ENCODE measurements at places on chromosomes 2 and 18.

- no peak for DNase-seq
Measured at GRCh38 chr18:5601188-5601624, 57.4 kb upstream of the EPB41L3 start.

GRCh38 chr2:162435676-162436075 lies 91.7 kb downstream of the GCA start:
- no peak for DNase-seq

DNA sequence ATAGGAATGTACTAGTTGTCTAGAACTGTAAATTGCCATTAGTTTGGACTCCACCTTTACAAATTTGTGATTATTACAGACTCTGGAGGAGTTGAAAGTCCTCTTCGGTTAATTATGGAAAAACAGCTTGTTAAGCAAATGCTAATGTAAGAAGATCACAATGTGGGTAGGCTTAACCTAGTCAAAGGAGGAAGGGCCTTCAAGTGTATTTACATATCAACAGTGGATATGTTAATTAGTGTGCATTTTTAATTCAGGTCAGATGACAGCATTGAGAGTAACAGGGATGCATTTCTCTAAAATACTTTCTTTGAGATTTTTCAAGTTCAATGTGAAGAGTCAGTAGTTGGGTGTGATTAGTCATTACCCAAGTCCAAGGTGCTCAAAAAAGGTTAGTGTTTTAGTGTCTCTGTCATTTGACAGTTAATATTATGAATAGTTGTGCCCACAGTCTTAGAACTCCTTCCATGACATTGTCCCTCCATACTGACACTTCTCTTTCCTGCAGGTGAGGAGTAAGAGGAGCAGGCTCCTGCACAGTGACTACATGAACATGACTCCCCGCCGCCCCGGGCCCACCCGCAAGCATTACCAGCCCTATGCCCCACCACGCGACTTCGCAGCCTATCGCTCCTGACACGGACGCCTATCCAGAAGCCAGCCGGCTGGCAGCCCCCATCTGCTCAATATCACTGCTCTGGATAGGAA lies 28.0 kb downstream of the CD28 start:
- DNase-seq: no peak

DNA sequence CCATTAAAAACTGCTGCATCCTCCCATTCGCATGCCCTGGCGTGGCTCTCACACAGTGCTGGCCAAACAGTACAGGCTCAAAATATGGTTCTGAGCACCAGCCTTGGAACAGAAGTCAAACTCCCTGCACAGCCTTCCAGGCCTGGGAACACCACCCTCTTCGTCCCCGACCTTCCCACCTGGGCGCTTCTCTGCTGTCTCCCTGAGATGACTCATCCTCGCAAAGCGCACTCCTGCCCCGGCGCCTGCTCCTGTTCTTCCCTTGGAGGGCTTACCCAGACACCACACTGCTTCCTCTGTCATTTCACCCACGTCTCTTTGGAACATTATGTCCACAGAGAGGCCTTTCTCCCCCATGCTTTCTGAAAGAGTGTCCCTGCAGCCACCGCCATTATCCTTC lies 172.7 kb downstream of the L3MBTL4 start:
- DNase-seq: no peak

GRCh38 chr18:5770176-5770575 lies 125.1 kb downstream of the TMEM200C start:
- no peak for DNase-seq

- no peak for DNase-seq
Measured at GRCh38 chr2:212195626-212196025, 343.0 kb downstream of the ERBB4 start.

DNA sequence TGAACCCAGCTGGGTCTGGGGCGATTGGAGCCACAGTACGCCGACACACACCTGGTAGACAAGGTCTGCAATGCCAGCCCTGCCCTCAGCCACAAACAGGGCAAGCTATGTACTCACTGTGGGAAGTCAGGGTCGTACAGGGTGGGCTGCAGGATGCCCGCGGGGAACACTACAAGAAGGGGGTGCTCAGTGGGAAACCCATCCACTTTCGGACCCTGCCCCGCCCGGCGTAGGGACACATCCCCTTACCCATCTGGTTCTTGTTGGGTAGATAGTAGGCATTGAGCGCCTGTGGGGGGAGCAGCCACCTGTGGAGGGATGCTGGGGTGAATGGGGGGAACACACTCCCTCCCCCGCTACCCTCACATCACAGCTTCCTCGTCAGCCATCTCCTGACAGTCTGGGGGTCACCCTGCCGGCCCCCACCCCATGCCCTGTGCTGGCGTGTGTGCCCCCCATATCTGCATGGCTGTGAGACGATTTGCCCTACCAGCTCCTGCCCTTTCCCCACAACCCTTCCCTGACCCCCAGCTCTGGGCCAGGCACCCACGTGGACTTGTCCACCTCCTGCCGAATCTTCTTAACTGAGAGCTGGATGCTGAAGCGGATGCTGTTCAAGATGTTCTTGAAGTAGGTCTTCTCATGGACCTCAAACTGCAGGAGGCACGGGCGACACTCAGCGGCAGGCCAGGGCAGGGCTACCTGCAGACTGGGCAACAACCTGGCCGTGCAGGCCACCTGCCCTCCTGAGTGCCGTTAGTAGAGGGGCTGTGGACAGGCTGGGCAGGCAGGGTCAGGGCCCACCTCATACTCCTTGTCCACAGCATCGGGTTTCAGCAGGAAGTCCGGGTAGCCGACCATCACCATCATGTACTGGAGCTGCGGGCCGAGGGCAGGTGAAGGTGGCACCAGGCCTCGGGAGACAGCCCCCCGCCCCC lies 5.1 kb downstream of the ECEL1 start:
- no peak for DNase-seq

GRCh38 chr2:37526323-37526722 lies 145.1 kb downstream of the CDC42EP3 start:
- DNase-seq: no peak

DNA sequence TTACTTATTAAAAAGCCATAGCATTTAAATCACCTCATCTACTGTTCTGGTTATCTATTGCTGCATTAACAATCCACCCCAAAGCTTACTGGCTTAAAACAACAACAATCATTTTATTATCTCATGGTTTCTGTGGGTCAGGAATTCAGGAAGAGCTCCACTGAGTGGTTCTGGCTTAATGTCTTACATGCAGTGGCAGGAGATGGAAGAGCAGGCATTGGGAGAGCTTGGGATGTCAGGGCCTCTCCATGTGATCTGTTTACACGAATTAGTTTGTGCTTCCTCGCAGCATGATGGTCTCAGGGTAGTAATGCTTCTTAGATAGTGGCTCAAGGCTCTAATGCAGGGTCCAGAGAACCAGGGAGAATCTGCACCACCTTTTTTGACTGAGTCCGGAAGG lies 14.4 kb upstream of the REL start:
- DNase-seq: no peak

DNA sequence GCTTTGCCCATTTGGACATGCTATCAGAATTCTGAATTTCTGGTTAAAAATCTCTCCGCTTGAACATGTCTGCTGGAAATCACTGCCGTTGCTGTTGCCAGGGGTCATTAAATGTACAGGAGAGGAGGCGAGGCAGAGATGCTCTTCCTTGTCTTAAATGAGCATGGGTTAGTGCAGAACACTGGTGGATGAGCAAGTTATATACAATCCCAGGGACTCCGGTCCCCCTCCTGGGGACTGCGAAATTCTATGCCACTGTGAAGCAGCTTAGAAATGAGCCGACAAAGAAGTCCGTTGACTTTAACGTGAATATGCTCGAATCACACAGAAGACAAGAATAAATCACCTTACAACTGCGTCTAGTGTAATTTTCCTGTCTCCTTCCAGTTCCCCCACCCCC lies 95.1 kb upstream of the KLHL14 start:
- DNase-seq: no peak

- DNase-seq: peak; percentile 47
Measured at GRCh38 chr2:161238560-161239325, 69.5 kb upstream of the PSMD14 start.

DNA sequence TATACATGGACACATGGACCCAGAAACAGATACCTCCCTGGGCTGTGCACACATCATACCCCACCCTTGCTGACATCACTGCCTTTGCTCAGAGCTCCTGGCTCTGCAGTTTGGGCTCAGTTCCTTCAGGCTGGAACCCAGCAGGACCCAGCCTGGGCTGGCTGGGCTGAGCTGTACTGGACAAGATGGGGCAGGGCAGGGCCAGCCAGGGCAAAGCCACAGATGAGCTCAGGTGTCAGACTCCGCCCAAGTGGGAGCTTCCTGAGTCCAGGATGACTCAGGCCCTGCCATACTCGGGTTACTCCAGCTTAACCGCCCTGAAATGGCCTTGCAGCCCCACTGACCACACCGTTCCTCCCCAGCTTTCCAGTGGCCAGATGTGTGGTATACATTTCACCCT lies 284.9 kb downstream of the OSR1 start:
- DNase-seq: no peak

DNA sequence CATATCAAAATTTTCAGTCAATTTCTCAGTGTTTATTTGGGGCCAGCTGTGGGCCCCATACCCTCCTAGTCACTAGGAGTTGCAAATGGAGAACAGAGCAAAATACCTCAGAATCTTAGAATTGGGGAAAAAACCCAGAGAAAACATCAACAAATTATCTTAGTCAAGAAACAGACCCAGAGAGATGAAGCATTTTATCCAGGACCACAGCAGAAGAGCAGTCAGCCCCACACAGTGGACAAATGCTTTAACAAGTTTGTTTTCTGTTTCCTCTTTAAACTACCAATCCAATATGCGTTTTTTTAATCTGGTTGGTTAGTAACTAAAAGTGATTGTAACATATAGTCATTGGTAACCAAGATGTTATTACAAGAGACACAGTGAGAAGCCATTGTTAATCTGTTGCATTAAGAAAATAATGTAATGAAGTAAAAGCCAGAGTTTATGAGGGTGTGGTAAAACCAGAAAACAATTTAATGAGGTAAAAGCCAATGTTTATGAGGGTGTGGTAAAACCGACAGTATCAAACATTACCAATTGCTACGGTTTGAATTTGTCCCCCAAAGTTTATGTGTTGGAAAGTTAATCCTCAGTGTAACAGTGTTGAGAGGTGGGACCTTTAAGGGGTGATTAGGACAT lies 60.7 kb upstream of the COX7A2L start:
- DNase-seq: no peak

GRCh38 chr18:38884050-38884449 lies 1318.5 kb upstream of the CELF4 start:
- no peak for DNase-seq

GRCh38 chr18:34364699-34365098 lies 140.0 kb upstream of the NOL4 start:
- DNase-seq: no peak

- no peak for DNase-seq
Measured at GRCh38 chr2:142603759-142604158, 273.7 kb upstream of the KYNU start.

DNA sequence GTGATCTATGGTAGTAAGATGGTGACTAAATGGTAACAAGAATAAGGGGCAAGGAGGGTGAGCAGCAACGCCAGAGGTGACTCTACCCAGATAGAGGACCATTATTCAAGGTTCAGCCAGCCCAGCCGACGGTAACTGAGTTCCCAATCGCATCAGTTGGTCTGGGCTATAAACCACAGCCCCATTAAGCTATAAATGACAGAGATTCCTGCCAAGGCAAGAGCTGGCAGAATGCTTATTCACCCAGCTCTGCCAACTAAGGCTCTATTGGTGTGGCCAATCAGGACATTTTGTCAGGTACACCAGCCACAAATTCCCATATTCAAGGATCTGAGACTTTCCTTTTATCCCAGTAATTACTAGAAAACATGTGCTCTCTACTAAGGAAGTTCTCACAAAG lies 3.6 kb downstream of the CHN1 start:
- DNase-seq: no peak

- DNase-seq: no peak
Measured at GRCh38 chr2:196404276-196404675, 232.9 kb upstream of the STK17B start.

DNA sequence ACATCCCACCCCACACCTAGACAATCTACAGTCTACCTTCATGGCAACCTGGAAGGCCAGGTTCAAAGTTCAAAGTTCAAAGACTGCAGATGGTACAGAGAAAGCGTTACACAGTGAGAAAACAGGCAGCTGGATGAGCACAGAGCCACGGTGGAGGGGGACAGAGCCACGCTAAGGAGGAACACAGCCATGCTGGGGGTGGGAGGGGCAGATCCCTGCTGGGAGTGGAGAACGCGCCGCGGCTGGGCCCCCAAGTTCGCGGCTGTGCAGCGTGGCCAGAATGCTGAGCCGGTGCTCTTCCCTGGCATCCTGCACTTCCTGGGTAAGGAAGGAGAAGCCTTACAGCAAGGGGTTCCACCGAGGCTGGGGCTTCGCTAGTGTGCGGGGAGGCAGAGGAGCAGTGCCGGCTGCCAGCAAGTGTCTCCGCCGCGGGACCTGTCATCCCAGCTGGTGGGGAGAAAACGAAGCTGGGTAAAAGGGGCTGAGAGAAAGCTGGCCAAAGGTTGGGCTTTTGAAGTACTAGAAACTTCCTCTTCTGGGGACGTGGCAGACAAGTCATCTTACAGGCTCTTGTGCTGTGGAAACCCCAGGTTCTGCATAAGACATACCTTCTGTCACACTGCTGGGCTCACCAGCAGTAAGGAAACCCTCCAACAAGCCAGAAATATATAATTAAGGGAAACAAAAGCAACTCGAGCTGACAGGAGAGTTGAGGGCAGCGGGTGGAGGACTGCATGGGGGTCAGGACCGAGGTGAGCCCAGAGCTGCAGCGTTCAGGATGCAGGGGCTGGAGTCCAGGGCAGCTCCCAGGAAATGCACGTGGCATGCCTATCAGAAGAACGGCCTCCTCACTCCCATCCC lies 115.5 kb downstream of the HDAC4 start:
- no peak for DNase-seq

GRCh38 chr2:174967691-174968260 lies 37.4 kb downstream of the CHN1 start:
- DNase-seq: no peak

DNA sequence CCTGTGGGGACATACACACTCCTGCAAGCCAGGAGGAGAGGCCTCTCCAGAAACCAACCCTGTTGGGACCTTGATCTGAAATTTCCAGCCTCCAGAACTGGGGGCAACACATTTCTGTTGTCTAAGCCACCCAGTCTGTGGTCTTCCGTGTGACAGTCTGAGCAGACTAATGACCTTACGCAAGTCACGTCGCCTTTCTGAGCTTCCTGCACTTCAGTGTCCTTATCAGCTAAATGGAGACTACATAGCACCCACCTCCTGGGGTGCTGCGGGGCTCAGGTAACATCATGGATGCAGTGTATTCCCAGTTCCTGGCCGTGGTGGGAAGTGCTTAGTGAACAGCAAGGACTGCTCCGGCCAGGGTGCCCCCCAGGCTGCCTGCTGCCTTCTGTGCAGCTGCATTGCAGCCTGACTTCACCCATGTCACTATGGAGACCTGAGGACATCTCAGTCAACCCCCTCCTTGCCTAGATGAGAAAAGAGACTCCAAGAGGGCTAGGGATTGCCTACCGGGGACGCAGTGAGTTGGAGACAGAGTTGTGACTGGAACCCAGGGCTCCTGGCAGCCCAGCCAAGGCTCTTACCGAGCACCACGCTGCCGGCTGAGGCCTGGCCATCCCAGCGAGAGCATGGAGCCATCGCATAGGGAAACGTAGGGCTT lies 61.2 kb upstream of the FZD5 start:
- DNase-seq: no peak

Measured in hematopoietic multipotent progenitor cell treated with erythropoietin and hydrocortisone succinate and interleukin-3 and kit ligand, for 15 days (in vitro differentiated cells).